ENCODE measurements at places on chromosomes 11 and 22.

GRCh38 chr11:22640862-22641261, 15.2 kb upstream of the FANCF start:
- no peak for DNase-seq

GRCh38 chr11:118742304-118742703, 48.7 kb downstream of the DDX6 start:
- no peak for DNase-seq

DNA sequence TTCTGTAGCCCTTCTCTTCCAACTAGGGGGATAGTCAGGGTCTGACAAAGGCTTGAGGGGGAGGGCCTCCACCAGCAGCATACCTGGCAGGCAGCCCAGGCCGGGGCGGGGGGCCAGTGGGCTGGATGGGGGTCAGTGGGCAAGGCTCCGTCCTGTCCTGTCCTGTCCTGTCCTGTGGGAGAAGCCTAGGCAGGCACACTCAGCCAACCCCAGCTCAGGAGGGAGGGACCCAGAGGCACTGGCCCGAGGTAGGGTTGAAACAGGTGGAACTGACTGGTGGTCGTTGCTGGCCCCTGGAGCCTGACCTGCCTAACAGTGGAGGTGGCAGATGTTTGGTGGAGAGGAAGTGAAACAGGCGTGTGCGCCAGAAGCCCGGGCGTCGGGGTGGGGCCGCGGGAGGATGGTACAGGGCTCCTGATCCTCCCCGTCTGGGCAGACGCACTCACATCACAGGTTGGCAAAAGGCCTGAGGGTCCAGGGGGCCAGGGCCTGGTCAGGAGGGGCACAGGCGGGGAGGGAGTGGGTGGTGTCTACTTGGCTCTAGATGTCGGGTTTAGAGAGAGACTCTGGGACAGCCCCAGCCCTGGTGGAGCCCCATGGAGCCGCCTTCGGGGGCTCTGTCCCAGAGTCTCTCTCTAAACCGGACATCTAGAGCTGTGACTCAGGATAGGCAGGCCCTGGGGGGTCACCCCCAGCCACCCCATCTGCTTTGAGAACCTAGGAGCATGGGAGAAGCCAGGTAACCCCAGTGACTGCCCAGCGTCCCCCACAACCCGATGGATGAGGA, 32.5 kb upstream of the GRAMD4 start:
- DNase-seq = no peak

DNA sequence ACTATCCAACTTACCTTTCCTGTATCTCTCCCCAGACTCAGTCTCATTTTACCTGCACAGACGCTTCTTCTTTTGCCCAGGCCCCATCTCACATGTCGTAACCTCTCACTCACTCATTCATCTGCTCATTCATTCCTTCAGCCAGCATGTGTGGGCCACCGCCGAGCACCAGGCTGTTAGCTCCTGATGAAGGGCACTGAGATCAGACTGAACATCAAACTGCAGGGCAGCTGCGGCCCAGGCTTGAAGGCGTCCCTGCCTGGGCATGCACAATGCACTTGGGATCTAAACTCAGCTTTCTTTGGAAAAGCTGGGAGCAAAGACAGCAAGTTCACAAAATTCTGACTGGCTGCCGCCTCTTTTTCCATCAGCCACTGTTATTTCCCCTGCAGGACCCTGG, 1456.3 kb downstream of the BRD1 start:
- DNase-seq = no peak

DNA sequence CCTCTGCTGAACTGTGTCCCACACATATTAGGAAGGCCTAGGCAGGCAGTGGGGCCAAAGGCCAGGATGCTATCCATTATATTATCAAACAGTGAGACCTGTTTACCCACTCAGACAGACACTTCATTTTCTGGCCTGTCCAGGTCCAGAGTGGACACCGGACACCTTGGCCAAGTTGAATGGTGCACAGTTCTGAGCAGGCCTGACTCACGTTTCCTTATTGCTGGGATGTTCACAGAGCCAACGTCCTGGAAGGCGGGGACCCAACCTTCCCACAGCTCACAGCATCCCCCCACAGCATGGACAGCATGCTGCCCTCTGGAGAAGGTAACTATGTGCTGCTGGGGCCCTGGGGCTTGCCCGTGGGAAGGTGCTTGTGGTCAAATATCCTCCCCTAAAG, 86.6 kb downstream of the BTBD10 start:
- DNase-seq = no peak

DNA sequence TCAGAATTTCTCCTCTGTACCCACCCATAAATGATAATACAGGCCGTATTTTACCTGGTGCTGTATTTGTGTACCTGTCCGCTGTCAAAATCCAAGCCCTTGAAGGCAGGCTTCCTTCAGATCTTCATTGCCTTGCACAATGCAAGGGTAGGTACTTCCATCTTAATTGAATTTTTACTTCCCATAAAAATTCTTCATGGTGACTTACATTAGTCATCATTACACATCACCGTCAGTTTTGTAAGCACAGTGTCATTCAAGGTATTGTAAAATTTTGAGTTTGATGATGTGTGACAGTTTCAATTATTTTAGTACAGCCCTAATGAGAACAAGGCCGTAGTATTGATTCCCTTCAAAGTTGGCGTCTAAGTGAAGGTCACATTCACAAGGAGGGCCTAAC, 770 bp upstream of the TSG101 start:
- no peak for DNase-seq

DNA sequence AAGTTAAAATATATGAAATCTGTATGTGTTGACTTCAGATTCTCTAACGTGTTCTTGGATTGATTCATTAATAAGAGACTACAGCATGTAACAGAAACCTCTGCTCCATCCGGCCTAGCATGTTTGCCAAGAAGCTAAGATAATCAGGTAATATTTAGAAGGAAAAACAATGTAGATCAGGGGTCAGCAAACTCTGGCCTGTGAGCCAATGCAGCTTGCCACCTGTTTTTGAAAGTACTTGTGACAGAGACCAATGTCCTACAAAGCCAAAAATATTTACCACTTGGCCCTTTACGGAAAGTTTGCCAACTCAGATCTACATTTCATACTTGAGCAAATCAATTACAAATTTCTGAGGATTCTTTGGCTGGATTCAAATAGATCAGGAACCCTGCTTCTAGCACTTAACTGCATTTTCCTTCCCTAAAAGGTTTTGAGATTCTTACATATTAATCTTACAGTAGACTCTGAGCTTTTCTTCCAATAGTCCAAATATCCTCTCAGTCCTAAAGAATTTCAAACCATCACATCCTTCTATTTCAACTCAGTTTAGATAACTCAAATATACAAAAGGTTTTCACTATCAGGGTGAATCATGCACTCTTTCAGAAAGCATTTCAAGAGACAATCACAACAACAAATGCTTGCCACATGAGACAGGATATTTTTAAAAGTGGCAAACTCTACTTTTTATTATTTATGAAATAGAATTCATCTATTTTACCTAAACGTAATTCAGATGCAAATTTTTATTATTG, 29.5 kb downstream of the APOL5 start:
- DNase-seq = no peak

GRCh38 chr22:28648792-28649191, 30.8 kb downstream of the TTC28 start:
- DNase-seq = no peak

GRCh38 chr11:17923217-17923616, 89.6 kb downstream of the SERGEF start:
- no peak for DNase-seq

DNA sequence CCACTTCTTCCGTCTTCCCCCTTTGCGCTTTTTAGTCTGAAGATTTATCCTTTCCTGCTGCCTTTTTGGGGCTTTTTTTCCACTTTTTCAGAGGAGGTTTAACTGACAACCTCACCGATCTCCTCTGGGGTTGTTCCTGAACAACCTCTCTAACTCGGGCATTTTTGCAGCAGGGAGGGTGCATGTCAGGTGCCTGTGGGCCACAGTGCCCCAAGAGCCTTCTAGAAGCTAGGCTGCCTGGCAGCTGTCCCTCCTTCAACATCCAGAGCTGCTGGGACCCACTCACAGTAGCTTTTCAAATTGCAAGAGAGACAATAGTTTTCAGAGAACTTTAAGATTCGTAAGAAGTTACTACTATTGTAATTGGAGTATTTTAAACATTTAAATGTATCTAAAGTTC, 1112.4 kb upstream of the CNTN5 start:
- DNase-seq = no peak

GRCh38 chr11:60214386-60214785, 28.6 kb downstream of the MS4A4E start:
- DNase-seq = no peak

DNA sequence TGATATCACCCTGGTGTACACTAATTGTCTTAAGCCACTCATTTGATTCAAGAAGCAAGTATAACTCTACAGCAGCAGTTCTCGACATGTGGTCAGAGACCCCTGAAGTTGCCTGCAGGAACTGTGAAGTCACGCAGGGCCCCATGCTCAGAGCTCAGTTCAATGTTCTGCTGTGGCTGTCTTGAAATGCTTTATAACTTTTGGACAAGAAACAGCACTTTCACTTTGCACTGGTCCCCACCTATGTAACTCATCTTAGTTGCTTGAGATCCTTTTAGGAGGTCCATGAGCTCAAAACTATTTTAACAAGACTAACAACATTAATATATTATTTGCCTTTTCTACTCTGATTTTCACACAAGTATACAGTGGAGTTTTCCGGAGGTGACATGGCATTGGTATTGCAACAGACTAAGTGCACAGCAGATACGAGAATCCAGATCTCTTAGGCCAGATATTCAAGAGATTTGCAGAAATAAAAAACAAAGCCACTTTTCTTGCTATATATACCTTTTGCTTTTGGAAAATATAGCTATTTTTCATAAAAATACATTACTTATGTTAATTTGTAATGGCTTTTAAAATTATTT, 64.8 kb downstream of the PRR5L start:
- DNase-seq = no peak

- no peak for DNase-seq
These were observed 85.8 kb downstream of the FANCF start for GRCh38 chr11:22539821-22540256.

DNA sequence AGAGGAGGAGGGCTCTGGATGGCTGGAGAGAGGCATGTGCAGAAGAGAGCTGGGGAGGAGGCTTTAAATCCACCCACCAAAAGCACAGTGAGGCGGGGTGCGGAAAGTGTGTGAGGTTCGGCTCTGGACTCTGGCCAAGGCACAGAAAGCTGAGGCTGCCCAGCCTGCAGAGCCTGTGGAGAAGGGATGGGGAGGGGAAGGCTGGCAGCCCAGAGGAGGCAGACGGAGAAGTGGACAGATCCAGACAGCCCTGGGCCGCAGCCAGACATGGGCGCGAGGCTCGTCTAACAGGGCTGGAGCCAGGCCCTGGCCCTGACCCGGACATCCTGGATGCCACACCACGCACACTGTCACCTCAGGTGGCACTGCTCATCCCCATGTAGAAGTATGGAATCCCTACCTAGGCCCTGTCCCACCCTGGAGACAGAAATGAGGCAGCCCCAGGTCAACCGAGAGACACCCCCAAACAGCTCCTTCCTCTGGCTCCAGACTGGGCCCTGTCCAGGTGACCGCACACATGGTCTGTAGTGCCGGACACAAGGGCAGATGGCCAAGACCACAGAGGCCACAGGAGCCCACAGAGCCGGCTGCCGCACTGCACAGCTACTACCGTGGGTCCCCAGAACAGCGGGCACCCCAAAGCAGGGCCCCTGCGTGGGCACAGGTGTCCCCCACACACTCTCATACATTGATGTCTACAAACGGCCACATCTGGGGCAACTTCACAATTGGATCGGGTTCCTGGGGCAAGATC, 16.6 kb upstream of the MOB2 start:
- no peak for DNase-seq

DNA sequence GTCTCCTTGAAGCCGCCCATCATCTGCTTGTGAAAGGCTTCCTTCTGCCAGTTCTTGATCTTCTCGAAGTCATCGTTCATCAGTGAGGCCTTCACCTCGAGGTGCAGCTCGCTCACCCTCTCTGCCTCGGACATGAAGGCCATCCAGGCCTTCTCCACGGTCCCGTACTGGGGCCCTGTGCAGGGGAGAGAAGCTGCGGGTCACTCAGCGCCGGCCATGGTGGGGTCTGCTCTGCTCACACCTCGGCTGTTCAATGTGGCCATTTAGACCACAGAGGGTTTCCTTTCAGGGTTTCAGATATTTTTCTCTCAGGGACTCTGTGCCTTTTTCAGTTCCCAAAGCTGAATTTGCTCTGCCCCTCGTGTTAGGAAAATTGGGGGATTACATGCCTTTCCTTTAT, 33.9 kb upstream of the ARFGAP3 start:
- no peak for DNase-seq

DNA sequence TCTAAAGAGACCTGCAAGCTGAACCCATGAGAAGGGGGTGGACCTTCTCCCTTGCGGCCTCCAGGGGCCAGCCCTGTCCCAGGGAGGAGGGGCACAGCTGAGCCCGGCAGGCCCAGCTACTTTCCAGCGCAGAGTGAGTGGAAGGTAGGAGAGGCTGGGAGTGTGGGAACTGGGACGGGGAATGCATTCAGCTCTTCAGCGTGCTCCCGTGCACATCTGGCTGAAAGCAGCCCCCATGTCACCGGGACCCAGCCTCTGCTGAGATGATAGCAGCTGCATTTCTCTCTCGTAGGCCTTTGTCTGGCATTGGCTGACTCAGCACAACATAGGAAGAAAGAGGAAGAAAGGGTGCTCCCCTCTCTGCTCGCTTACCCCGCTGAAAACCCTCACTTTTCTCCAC, 951.5 kb downstream of the TBC1D22A start:
- DNase-seq = no peak

DNA sequence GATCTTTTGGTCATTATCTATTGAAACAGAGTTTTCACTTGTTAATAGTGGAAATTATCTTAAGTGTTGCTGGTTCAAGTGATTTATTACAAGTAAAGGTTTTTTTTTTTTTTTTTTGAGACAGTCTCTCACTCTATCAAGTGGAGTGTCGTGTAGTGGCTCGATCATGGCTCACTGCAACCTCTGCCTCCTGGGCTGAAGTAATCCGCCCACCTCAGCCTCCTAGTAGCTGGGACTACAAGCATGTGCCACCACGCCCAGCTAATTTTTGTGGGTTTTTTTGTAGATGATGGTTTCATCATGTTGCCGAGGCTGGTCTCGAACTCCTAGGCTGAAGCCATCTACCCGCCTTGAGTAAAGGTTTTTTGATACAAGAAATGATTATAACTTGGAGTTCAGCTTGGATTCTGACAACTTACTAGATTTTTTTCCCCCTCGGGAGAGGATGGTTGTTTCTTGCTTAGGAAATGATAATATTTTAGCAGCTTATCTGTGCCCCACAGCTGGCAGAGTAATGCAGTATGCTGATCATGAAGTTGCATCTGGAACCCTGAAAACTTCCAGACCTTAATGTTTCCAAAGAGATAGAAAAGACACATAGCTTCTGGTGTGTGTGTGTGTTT, 68.9 kb downstream of the MTMR3 start:
- DNase-seq = no peak

DNA sequence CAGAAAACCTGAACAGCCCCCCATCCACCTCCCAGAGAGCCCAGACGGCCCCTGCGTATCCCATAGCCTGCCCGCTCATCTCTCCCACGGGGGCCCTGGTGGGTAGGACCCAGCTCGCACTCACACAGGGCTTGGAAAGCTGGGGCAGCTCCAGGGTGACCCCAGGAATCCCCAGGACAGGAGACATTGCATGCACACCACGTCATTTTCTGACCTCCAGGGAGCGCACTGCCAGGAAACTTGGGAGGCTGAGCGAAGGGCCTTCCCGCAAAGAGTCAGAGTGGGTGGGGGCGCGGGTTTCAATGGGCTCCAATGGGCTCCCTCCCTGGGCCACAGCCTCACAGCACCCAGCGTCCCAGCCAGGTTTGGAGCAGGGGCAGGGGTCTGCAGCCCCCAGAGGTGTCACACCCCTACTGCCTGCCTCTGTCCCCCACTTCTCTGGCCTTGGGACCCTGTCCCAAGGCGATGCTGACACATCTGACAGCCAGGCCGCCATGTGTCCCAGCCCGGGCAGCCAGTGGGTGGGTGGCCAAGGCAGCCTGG, 8.2 kb upstream of the SYT8 start:
- DNase-seq = no peak

GRCh38 chr22:20664594-20664959, 109.3 kb upstream of the SERPIND1 start:
- no peak for DNase-seq
